ENCODE measurements at places on chromosomes 12 and 14.

DNA sequence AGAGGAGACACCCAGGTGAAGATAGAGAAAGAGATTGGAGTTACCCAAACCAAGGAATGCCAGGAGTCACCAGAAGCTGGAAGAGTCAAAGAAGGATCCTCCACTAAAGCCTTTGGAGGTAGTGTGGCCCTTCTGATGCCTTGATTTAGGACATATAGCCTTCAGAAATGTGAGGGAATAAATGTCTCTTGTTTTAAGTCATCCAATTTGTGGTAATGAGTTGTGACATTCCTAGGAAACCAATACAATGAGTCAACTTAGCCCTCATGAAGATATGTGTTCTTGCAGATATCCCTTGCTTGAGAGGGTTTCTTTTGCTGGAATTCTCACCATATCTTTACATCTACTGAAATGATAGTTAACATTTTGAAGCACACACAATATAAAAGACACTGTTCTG is 58.8 kb downstream of the CCER1 start:
- no peak for DNase-seq

- no peak for DNase-seq
Observed at GRCh38 chr12:24480766-24481449, 468.0 kb downstream of the BCAT1 start.

DNA sequence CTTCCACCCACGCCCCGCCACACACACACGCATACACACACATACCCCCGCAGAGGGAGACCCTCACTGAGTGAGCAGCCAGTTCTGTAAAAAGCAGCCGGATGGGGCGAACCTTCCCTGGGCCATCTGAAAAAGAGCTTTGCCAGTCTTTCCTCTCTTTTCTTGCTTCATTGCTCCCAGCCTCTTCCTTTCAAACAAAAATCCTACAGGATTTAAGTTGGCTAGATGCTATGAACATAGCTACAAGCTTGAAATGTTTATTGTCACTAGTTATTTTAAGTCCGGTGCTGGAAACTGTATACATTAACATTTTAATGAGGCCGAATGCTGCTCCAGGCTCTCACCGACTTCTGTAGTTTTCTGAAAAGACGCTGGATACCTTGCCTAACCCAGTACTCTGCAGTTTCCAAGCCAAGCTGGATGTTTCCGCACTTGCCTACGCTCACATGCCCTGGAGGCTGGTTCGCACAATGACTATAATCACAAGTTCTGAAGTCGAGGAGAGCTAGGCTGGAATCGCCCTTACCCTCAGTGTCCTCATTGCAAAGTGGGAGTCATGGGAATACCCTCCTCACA is 39.2 kb downstream of the LTBP2 start:
- DNase-seq: no peak

GRCh38 chr12:52514471-52515318 is 5.5 kb downstream of the KRT5 start:
- DNase-seq: no peak

DNA sequence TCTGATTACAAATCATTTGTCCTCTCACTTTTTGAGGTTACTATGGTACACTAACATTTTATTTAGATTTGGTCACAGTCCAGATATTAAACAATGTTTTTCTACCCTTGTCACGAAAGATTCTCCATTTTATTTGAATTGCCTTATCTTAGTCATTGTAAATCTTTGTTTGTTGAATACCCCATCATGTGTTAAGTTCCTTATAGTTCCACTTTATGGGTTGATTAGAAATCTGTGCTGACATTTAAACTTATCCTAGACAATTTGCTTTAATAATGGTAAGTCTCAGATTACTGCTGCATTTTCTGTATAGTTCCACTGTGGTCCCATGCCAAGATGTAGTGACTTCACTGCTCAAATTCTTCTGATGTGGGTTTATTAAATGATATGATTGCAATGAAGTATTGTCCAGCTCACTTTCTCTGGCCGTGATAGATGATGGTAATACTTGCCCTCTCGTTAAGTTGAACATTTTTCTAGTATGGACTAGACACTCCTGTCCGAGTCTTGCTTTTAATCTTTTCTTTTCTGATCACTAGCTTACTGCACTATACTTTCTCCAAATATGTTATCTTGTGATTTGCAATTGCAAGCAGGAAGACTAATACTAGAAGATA is 1107.3 kb downstream of the SLC6A15 start:
- DNase-seq: no peak

- no peak for DNase-seq
Observed at GRCh38 chr12:58313091-58313855, 371.9 kb downstream of the ATP23 start.

- no peak for DNase-seq
Observed at GRCh38 chr12:126112141-126112540, 1046.9 kb downstream of the AACS start.

GRCh38 chr12:129564768-129565167 is 339.1 kb downstream of the TMEM132D start:
- peak; percentile 89 for DNase-seq

GRCh38 chr12:117027251-117028086 is 71.7 kb downstream of the TESC start:
- no peak for DNase-seq

GRCh38 chr14:44979740-44980356 is 17.9 kb downstream of the TOGARAM1 start:
- no peak for DNase-seq

- DNase-seq: no peak
Observed at GRCh38 chr12:129467726-129468125, 436.1 kb downstream of the TMEM132D start.

DNA sequence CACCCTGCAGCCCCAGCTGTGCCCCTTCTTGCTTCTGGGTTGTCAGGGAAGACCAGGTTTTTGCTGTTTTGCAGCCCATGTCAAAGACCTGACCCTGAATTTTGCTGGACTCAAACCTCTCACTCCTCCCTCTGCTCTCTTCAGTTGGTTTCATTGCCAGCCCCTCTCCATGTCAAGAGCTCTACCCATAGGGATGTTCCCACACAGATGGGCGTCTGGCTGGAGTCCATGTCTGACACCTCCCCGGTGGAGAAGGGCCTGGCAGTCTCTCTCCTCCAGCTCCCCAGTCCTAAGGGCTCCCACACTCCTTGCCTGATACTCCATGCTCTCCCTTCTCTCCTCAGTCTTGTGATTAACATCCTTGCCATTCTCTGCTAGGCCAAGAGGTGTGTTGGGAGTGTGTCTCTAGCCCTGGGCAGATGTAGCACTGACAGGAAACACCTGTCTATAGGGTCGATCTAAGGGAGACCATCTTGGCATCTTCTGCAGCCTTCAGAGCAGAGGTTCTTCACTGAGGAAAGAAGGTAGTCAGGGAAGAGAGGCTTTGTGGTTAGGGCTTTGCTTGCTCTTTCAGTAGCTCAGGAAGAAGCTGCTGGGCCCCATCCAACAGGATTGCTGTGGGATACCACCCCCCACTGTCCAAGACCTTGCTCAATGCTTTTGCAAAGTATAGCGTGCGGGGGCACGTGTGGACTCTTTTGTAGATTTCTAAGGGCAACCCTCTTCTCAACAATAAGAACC is 4.7 kb downstream of the ASIC1 start:
- DNase-seq: peak; percentile 77

DNA sequence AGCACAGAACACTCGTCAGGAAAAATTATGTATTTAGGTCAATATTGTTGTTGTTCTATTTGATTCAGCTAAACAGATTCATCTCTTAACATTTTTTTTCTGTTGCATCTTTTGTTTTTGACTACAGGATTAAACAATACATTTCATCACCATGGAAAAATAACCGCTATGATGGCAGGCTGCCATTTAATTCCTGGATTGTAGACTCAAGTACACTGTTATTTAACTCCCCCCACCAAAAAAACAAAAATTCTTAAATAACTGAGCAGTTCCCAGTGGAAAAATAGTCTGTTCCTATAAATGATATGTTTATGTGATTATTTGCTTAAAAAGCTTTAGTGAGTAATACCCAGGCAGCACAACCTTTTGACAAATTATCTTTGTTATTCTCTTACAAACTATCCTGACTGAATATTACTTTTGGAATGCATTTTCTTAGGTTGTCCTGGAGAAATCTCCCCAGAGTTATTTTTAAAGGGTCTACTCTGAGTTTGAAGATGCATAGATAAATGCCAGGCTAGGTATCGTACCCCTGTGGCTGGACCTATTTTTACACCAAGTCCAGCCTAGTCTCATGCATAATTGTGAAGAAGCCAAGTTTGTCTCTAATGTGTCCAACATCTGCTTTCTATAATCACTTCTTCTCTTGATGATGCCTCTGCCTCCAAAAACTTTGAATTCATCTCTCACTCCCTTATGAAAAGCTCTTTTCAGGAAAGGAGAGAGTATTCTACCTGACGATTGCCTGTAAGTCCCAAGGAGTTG is 3.7 kb downstream of the KERA start:
- DNase-seq: no peak

GRCh38 chr14:62081951-62082350 is 319.7 kb downstream of the SNAPC1 start:
- DNase-seq: peak; percentile 80

- DNase-seq: no peak
Observed at GRCh38 chr14:98262566-98262965, 1009.4 kb downstream of the BCL11B start.

DNA sequence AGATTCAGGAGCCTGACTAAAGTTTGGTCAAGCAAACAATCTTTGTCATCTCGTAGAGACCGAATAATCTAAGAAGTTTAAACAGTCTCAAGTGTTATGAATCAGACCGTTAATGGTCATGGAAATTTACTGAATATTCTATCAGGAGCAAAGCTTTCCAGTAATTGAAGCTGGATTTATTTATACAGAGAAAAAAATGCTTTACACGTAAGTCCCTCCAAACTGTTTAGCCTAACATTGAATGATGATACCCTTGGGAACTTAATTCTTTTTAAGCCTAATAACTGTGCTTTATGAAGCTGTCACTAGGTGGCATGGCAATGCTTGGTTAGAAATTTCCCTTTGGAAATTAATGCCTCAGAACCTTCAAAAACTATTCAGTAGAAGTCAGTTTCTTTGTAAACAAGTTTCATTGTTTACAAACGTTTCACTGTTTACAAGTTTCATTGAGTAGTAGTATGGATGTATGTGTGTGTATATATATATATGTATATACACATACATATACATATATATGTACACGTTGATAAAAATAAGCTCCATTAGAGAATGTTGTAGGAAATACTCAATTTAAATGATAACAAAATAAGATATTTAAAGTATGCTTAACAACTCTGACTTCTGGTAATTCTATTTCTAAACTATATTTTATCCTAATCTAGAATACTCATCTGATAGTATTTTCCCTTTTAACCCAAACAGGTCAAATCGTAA is 32.1 kb downstream of the DEPDC4 start:
- DNase-seq: peak; percentile 28

DNA sequence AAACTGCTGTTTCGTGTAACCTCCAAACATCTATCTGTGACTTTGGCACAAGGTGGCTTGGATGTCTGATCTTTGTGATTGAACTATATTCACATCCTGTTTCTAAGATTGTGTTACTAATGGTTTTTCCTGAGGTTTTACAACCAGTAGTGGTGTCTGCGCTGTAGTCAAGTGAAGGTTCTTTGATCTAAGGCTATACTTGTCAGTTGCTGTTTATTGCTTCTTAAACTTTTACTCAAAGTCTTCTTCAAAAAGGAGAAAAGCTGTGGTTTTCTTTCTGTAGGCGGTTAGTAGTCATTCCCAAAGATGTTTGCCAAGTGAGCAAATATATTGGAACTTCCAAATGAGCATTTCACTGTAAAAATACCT is 12.3 kb upstream of the CALM1 start:
- DNase-seq: peak; percentile 90

DNA sequence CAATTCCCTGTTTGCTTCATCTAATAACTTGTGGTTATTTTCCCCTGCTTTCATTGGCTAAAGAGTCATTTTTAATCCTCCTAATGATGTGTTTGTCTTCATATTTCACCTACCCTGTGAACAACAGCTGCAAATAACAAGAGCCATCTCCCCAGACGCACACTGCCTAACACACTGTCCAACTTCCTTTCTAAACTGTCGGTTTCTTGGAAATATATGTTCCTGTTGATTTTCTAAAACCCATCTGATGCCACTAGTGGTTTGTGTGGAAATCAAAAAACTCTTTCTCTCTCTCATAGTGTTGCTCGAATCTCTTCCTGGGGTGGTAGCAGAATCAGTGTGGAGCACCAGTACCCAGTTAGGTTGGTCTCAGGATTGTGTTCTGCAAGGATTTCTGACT is 226.9 kb downstream of the EPS8 start:
- DNase-seq: no peak

DNA sequence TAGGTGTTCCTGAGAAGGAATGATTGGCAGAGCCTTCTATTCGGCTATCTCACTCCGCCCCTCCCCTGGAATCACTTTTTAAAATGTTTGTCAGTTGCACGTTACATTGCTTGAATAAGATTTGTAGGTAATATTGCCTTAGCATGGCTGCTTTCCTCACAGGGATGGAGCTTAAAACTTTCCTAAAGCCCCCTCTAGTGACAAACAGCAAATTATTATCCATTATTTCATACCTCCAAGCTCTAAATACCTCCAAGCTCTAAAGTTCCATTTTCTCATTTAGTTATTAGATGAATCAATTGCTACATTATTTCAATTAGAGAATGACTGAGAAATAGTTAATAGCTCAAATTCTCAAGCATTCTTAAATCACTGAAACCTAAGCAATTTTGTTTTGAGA is 5.1 kb upstream of the SPATA7 start:
- DNase-seq: no peak

DNA sequence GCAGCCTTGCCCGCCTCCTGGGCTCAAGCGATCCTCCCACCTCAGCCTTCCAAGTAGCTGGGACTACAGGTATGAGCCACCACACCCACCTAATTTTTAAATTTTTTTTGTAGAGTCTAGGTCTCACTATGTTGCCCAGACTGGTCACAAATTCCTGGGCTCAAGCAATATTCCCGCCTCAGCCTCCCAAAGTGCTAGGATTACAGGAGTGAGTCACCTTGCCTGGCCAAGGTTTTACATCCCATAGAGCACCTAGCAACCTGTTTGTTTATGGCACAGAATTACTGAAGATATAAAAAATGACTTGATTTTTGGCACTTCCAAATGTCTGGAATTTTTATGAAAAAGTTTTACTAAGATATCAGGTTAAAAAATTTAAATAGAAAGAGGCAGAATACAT is 16.5 kb downstream of the MYO1A start:
- DNase-seq: no peak

DNA sequence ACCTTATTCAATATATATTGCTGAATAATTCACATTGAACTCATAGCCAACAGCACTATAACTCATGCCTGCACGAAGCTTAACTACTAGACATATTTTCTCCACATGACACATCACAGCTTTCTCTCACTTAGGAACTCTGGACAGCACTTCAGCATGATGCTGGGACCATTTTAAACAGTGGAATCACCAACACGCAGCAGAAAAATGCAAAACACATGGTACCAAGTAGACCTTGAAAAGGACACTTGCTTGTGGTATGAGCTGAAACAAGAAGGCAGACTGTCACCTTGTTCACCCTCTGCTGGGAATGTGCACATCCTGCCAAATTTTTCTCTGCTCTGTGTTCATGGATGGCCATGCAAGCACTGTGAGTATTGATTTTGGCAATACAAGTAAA is 34.8 kb upstream of the CD9 start:
- no peak for DNase-seq
